ENCODE measurements at places on chromosomes 6 and 20.

- no peak for DNase-seq
Observed at GRCh38 chr6:135183002-135183531, 2.0 kb downstream of the MYB start.

- no peak for DNase-seq
Observed at GRCh38 chr6:132381381-132381780, 19.9 kb downstream of the MOXD1 start.

DNA sequence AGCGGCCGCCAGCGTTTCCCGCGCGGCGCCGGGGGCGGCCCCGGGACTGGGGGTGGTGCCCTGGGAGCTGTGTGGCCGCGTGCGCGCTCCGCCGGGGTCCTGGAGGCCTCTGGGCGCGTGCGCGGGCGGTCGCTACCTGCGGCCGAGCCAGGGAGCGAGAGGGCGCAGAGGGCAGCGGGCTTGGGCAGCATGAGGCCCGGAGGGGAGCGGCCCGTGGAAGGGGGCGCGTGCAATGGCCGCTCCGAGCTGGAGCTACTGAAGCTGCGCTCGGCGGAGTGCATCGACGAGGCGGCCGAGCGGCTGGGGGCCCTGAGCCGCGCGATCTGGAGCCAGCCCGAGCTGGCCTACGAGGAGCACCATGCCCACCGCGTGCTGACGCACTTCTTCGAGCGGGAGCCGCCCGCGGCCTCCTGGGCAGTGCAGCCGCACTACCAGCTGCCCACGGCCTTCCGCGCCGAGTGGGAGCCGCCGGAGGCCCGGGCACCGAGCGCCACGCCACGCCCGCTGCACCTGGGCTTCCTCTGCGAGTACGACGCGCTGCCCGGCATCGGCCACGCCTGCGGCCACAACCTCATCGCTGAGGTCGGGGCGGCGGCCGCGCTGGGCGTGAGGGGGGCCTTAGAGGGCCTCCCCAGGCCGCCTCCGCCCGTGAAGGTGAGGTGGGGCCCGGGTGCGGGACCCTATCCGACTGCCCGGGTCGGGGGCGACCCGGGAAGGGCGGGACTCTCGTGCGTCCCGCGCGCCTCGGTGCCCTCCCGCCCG, at the start of gene PM20D2:
TSS of gene PM20D2 (plus strand) at position 100 of the 762 bp plus-strand sequence. CDS start at position 190, 90 bp downstream.
- peak; percentile 56 for DNase-seq

DNA sequence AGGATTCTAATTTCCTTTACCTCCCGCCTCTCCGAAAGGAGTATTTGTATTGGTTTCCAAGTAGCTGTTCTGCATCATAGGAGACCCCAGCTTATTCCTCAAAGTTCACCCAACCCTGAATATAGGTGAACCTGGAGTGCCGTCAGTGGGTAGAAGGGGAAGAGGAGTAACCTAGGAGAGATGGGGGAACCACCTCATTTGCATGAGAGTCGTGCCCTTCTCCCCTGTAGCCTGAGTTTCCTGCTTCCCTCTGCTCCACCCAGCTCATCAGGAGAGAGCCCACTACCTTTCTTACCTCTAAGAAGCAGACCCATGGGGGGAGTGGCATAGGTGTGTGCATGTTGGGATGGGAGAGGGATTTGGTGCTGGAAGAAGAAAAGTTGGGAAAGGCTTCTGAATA, 17.3 kb upstream of the WFDC2 start:
- no peak for DNase-seq

- DNase-seq: no peak
Observed at GRCh38 chr6:155257796-155258195, 6.0 kb upstream of the CLDN20 start.

DNA sequence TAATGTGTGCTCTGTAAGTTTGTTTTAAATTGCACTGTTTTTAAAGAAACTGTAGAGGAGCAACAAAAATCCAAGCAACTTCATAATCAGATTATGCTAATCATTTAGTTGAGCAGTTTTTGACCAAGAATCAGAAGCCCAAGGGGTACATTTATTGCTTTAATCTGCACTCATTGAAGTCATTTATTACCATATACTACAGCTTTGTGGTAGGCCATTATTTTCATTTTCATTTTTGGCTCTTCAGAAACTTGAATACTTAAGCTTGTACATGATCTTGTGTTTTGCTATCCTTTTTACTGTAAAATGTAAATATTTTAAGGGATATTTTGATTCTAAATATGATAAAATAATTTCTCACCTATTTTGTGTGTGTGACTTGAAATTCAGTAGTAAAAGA, 78.5 kb downstream of the PHF3 start:
- DNase-seq: no peak

DNA sequence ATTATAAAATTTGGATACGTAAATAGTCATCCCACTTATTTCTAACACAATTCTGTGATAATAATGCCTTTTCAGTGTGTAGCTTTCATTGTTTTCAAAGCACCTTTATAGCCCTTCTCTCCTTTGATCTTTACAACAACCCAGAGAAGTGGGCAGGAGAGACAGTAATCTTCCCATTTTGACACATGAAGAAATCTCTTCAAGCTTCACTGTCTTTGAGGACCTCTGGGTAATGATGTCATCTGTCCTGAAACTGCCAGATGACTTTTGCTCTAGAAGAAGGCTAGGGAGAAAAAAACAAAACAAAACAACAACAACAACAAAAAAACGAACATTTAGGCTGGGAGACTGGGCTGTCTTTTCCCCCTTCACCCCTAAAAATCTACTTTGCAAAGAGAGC, 203.0 kb downstream of the KCNQ5 start:
- no peak for DNase-seq

GRCh38 chr6:110196874-110197273, 16.6 kb downstream of the CDC40 start:
- DNase-seq: no peak

GRCh38 chr6:87408721-87409155, 966 bp downstream of the CFAP206 start:
- DNase-seq: no peak

GRCh38 chr6:40588480-40588879, 1.3 kb upstream of the LRFN2 start:
- no peak for DNase-seq

DNA sequence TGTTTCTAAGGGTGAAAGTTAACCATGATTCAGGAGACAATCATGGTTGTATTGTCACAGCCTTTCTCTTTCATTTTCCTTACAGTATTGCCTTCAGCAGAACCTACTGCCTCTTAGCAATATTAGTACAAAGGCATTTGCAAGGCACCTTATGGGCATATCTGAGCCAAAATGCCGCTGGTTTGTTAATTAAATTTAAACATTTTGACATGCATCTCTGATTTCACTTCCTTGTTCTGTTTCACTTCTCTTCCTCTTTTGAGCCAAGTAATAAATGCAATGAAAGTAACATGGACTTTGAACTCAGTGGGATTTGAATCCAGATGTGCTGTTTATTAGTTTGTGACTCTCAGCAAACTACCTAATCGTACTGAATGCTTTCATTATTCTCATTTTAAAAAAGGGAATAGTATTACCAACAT, 467.4 kb upstream of the CITED2 start:
- no peak for DNase-seq

DNA sequence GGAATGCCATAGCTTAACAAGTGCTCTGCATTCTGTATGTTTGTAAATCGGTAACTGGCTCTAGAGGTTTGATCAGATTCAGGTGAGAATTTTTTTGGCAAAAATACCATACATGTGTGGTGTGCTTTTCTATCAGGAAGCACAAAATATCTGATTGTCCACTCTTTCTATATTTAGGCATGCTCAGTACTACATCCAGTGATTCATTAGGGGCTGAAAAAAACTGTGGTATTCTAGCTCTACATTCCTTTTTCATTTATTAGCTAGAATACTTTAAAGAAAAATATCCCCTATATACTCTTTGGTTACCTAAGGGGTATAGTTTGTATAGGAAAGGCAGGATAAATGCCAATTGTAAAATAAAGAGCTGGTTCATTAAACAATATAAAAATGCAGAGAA, 10.6 kb upstream of the ELOVL2 start:
- no peak for DNase-seq

DNA sequence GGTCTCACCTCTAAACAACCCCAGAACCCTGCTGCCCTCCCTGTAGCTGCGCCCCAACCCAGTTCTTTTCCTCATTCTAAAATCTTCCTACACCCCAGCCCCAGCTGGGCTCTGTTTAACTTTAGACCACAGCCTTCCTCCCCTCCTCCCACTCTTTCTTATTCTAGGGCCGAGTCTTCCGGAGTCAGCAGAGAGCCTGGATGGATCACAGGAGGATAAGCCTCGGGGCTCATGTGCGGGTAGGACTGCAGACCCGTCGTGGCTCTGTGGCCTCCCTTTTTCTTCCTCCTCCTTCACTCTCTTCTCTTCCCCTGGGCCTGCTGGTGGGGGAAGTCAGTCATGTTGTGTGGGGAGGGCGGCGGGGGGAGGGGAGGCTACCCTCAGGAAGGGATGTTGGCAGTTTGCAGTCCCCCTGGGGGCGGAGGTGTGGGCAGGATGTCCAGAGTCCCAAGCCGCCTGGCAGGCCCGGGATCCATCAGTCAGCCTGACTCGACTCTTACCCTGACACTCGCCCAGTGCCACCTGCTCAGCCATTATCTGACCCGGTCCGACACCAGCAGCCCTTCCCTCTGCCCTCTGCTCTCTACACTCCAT, 8.1 kb downstream of the CAPN11 start:
- no peak for DNase-seq

GRCh38 chr6:170277893-170278742, 12.8 kb downstream of the DLL1 start:
- no peak for DNase-seq

Data from left renal pelvis (tissue), 4 donors.